Globus pallidus (tissue), 1 donor: ENCODE measurements at places on chromosomes 12 and 14.

- no peak for DNase-seq
These were observed 7.0 kb downstream of the IFI27L2 start for GRCh38 chr14:94122438-94122837.

DNA sequence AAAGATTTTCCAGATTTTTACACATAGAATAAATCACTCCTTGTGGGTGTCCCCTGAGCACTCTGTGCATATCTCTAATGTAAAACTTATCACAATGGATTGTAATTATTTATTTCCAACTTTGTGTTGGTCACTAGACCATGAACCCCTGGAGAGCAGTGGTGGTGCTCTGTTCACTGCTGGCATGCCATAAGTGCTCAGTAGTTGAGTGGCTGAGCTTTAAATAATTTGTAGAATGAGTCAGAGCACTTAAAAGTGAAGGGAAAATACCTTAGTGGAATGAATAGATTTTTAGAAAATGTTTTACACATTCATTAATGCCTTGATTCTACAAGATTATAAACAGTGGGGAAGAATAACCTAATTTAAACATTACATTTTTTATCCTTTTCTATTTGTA lies 6.3 kb downstream of the MGAT4C start:
- no peak for DNase-seq

- DNase-seq: no peak
These were observed 126.2 kb downstream of the CRADD start for GRCh38 chr12:93803424-93803807.

GRCh38 chr12:69102856-69103255 lies 136.5 kb upstream of the CPSF6 start:
- peak; percentile 33 for DNase-seq
